Dermis microvascular lymphatic vessel endothelial cell (primary cell): ENCODE measurements at places on chromosomes 2 and 18. TPM values are rescaled to one million over a fixed set of nuclear protein-coding genes. Genes with fewer than 3 reads are reported as not detected.

Gene ST8SIA5
- under 0.01 TPM in 1 of 2 replicates, not detected in the other for total RNA-seq

Gene ALK
- total RNA-seq: not detected in 2 replicates

Gene ELOA2
- not detected in 2 replicates for total RNA-seq

Gene AP1S3
- 0.89 and 2.8 TPM in 2 replicates for total RNA-seq

Gene SIX2
- 0.13 TPM in 1 of 2 replicates, not detected in the other for total RNA-seq

Gene ICOS
- total RNA-seq: under 0.01 TPM in 1 of 2 replicates, not detected in the other

Gene MSTN
- total RNA-seq: under 0.01 and 0.13 TPM in 2 replicates

Gene CYS1
- total RNA-seq: under 0.01 TPM in 2 replicates

Gene CDK5R2
- not detected in 2 replicates for total RNA-seq

Gene RAB6C
- under 0.01 TPM in 1 of 2 replicates, not detected in the other for total RNA-seq

Gene BCL2
- 1.3 and 1.8 TPM in 2 replicates for total RNA-seq

Gene CABYR
- 0.76 and 3.1 TPM in 2 replicates for total RNA-seq

Gene UNC80
- 0.38 and 0.39 TPM in 2 replicates for total RNA-seq

Gene PRSS56
- not detected in 2 replicates for total RNA-seq

Gene SNRNP27
- 16.8 and 17.4 TPM in 2 replicates for total RNA-seq

Gene UGT1A4
- not detected in 2 replicates for total RNA-seq

Gene PIGN
- total RNA-seq: 37.3 and 40.6 TPM in 2 replicates

Gene BMP10
- total RNA-seq: not detected in 2 replicates

Gene MAT2A
- 89.1 and 116 TPM in 2 replicates for total RNA-seq

Gene MEIS1
- 3.6 and 5.3 TPM in 2 replicates for total RNA-seq

Gene LOXL3
- 0.77 and 2.0 TPM in 2 replicates for total RNA-seq

Gene SLC19A3
- under 0.01 and 0.13 TPM in 2 replicates for total RNA-seq

Gene SYT4
- total RNA-seq: not detected in 2 replicates

Gene GDF7
- 2.3 and 17.2 TPM in 2 replicates for total RNA-seq

Gene RNF125
- total RNA-seq: 4.4 and 4.5 TPM in 2 replicates

Gene LRATD1
- 3.6 and 7.2 TPM in 2 replicates for total RNA-seq

Gene HOXD12
- not detected in 2 replicates for total RNA-seq
